A549 (cell line): ENCODE measurements at places on chromosomes 7 and 10. TPM values are rescaled to one million over a fixed set of nuclear protein-coding genes. Genes with fewer than 3 reads are reported as not detected.

Gene MBL2
- polyA plus RNA-seq, result not detected in 3 replicates

Gene NME8
- polyA plus RNA-seq, result not detected in 3 replicates

Gene MAT1A
- 0.03 to 0.20 TPM (median 0.05 TPM) in 3 replicates for polyA plus RNA-seq

Gene TRUB1
- 19.5 to 19.9 TPM (median 19.6 TPM) in 3 replicates for polyA plus RNA-seq

GRCh38 chr7:95245828-95246500, 78.4 kb downstream of the PON1 start:
- DNase-seq, result no peak

DNA sequence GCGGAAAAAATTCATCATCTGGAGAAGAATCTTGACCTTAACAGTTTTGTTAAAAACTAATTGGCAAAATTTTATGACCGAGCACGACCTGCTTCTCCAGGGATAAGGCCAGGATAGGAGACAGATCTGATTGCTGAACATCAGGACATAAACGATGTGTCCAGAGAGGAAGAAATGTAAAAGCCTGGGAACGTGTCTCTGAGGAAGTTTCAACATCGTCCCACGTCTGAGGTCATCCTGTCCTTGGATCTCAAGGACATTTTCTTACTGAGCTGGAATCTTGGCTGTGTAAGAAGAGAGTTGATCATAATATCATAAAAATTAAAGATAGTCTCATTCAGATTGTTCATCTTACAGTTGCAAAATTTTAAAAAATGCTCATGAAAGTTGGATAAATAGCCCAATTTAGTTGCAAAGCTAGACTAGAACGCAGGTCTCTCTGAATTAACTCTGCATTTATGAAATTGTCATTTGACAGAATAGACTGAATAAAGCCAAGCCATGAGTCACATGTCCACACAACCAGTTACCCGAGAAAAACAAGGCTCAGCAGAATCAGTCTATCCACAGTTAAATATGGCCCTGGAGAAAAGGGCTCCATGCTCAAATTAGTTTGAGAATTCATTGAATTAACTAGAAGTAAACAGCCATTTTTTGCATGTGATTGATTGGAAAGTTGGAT, 120.0 kb upstream of the EGFR start:
- no peak for DNase-seq

DNA sequence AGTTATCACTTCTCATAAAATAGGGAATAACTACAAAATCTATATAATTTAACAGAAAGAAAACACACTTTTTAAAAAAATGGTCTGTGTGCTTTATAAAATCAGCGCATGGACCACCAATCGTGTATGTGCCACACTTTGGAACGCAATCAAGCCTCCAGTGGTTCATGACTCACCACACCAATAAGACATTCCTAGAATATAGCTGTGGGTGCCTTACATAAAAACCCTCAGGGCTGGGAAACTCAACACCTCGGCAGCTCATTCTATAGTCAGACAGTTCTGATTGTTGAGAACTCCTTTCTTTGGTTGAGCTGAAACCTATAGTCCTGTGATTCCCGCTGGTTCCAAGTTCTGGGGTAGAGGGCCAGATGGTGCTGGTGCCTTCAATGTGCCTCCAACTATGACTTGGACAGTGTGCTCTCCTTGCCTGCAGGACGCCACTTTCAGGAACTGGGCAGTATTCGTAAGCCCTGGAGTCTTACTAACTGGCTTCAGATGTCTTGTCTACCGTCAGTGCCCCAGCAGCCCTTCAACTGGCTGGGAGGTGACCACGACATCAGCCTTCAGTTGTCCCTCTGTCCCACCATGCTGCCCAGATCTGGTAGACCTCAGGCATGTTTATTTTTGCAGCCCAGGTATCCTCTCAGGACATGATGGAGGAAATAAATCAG, 135.7 kb upstream of the GDF10 start:
- DNase-seq, result peak; percentile 11

DNA sequence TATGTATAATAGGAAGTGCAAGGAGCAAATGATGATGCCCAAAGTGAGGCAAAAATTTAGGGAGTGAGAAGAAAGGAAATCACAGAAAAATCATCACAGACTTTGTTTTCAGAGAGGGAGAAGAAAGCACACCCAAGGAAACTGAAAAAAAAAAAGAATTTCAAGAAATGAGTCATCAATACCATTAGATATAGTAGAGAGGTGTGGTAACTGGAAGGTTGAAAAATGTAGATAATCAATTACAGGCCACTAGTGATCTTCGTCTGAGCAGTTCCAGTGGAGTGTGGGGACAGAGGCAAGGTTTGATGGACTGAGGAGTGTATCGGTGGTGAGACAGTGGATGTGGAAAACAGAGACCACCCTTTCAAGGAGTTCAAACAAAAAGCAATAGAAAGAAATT, 31.7 kb downstream of the ASB4 start:
- DNase-seq, result no peak

GRCh38 chr10:10520491-10521385, 496.9 kb upstream of the CELF2 start:
- DNase-seq, result no peak

GRCh38 chr7:75931680-75932079, 16.7 kb downstream of the POR start:
- no peak for DNase-seq

GRCh38 chr7:128172963-128173362, 68.1 kb upstream of the LEP start:
- DNase-seq, result no peak
